Motor neuron (in vitro differentiated cells): ENCODE measurements at places on chromosomes 4 and X. TPM values are rescaled to one million over a fixed set of nuclear protein-coding genes. Genes with fewer than 3 reads are reported as not detected.

FGF5 gene
- total RNA-seq: 1.4 and 2.2 TPM in 2 replicates

RGN gene
- 0.33 and 0.36 TPM in 2 replicates for total RNA-seq

DNA sequence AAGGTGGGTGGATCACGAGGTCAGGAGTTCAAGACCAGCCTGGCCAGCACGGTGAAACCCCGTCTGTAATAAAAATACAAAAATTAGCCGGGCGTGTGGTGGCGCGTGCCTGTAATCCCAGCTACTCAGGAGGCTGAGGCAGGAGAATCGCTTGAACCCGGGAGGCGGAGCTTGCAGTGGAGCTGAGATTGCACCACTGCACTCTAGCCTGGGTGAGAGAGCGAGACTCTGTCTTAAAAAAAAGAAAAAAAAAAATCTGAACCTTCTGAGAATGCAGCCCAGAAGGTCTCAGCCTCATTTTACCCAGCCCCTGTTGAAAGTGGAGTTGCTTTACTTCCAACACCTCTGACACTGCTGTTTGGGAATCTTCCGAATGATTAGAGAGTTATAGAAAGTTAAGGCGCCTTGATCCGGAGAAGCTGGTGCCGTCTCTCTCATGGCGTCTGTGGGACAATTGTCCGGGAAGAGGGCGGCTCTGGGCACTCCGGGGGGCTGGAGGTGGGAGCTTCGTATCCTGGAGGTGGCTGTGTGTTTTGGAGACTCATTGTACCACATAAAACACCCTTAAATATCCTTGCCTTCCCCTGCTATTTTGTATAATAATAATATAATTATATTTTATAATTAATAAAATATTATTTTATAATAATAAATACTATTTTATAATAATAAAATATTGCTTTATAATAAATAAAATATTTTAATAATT is 92.7 kb upstream of the PPP2R3B start:
- ATAC-seq: no peak

DNA sequence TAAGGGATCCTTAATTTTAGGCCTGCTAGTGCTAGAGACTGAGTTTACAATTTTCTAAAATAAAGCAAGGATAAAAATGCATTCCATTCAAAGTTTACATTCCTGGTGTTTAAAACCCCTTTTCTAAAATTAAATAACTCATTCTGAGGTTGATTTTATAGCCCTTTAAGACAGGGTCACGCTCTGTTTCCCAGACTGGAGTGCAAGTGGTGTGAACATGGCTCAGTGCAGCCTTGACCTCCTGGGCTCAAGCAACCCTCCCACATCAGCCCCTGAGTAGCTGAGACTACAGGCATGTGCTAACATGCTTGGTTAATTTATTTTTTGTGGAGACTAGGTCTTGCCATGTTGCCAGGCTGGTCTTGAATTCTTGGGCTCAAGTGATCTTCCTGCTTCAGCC is 6.8 kb upstream of the CDKL2 start:
- no peak for ATAC-seq

- no peak for ATAC-seq
Measured at GRCh38 chr4:176883681-176884418, 91.1 kb upstream of the VEGFC start.

DNA sequence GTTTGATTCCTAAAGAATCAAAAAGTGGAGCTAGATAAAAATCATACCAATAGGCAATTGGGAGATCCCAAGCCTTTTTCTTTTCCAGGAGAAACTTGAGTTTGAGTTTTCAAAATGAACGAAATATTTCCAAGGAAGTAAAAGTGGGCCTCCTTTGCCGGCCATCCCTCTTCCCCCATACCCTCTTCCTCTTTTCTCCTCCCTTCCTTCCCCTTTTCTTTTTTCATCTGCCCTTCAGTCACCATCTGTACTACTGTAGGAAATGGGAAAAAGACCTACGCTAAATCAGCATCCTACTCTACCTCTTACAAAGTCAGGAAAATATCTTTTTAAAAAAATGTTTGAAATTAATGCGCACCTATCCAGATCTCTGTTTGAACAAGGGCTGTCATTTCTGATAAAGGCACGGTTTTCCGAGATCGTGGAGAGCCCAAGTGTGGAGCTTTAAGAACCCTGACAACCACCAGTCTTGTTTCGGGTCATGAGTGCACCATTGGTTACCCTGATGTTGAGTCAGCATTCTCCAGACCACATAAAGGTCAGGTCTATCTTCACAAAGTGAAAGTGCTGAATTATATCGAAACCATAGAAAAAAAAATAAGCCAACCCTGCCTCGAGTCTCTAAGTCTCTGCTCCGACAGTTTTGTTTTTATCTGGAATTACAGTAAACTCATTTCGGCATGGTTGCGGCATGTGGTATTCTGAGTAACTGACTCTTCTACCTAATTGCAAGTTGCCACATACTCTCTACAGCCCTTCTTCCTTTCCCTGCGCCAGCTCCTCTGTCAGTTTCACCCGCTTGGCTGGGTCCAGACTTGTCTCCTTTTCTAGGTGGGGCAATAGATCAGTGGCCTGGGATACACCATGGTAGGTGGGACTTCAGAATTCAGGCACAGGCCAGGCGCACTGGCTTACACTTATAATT is 140.2 kb upstream of the KLF3 start:
- ATAC-seq: no peak

GRCh38 chr4:56314207-56314915 is 72.9 kb downstream of the AASDH start:
- no peak for ATAC-seq

DNA sequence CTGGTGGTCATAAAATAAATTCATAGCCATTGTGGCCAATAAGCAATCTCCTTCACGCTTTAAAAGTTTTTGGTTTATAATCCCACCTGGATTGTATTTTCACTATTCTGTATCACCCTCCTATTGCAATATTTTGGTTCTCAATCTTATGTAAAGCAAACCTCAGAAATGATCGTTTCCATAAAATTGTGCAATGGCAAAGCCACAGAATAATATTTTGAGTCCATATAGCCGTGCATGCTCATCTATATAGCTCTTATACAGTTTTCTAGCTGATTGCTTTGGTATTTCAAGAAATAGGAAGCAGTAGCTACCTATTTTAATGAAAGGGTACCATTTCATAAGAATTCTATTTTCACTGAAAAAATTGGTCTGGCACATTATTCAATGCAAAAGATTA is 10.0 kb upstream of the HAND2 start:
- ATAC-seq: no peak

- ATAC-seq: peak; percentile 30
Measured at GRCh38 chr4:22238742-22239141, 277.1 kb downstream of the ADGRA3 start.

DNA sequence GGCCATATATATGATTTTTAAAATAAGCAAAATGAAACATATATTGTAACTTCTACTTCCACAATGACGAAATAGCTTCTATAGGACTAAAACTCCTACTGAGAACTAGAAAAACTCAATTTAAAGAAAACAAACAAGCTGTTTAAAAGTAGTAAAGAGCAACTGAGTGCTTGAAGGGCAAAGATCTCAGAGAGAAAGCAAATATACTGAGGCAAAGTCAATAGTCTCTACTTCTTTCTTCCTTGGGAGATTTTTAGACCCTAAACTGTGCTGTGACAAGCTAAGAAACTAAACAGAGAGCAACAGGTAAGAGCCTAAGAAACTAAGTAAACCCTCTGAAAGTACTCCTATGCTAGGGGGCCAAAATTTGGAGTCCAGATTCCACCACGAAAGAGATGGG is 8.6 kb downstream of the RCHY1 start:
- ATAC-seq: no peak

DNA sequence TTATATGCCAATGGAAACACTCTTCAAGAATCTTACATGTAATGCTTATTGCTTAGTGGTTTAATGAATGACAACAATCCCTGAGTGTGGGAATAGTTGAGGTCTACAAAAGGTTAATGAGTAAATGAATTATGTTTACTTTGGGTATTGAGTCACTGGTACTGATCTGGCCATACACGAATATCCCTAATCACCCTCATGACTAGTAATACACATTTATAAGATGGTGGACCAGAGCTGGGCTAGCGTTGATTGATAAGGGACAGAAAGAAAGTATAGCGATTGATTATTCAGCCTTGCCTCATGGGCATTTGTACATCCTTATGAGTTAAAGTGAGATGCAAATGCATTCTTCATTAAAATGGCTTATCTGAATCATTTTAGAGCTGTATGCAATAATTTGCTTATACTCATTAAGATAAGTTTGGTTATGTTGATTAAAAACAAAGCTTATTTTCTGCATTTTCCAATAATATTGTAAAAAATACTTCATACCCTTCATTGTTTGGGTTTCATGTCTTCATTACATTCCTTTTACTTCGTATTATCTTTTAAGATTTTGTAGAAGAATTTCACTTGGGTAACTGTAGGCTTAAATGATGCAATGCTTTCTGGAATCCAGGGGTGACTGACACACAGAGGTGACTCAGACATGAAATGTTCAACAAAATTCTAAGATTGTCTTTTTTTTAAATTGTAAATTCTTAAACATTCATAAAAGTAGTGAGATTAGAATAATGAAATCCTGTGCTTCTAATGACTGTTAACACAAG is 47.4 kb downstream of the FGF2 start:
- ATAC-seq: peak; percentile 93
